Activated T-cell treated with anti-CD3 and anti-CD28 coated beads for 4 hours (primary cell): ENCODE measurements at places on chromosomes 2 and 18.

GRCh38 chr18:49098386-49098785 lies 147.6 kb upstream of the SMAD7 start:
- no peak for DNase-seq

- DNase-seq = no peak
Measured at GRCh38 chr2:147086715-147087114, 758.1 kb upstream of the ACVR2A start.

GRCh38 chr2:53437371-53437770 lies 330.2 kb upstream of the CHAC2 start:
- DNase-seq = no peak

DNA sequence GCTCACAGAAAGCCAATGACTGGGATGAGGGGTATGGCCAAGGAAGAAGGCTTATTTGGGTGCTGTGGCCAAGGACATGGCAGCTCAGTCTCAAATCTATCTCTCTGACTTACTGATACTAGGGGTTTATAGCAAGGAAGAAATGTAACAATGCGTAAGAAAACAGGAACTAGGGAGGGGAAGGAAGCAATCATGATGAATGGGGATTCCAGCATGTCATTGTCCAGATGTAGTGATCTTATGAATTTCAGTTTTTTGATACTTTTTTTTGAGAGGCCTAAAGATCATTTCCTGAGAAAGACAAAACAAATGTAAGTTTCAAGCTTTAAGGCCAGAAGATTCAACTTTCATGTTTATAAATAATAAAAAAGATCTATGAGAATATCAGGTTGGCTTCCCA lies 298.6 kb upstream of the FAM98A start:
- no peak for DNase-seq

DNA sequence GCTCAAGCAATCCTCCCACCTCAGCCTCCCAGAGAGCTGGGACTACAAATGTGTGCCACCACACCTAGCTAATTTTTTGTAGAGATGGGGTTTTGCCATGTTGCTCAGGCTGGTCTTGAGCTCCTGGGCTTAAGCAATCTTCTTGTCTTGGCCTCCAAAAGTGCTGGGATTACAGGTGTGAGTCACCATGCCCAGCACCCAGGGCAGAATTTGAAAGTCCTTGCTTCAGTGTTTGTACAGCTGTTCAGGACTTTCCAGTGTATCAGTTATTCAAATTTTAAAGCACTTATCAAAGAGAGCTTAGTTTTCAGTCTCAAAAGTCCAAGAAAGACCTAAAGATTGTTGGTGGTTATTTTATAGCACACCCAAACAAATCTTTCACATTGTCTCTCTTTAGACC lies 43.6 kb upstream of the VPS54 start:
- no peak for DNase-seq
